ENCODE measurements at places on chromosomes 4 and X. TPM values are rescaled to one million over a fixed set of nuclear protein-coding genes. Genes with fewer than 3 reads are reported as not detected.
A peak's percentile ranks its signal among the peaks of the same experiment; 100 is the strongest.

- H3K4me1 ChIP-seq, result no peaks in the 10 kb centered on the region
- H3K27ac ChIP-seq, result no peak overlapping the region
- no peak overlapping the region for H3K4me3 ChIP-seq
- no peak for DNase-seq
Measured at GRCh38 chr4:139576219-139576618, 20.2 kb upstream of the SETD7 start.

GRCh38 chrX:42797651-42798269 lies 19.8 kb upstream of the PPP1R2C start:
- no peaks in the 10 kb centered on the region for H3K27me3 ChIP-seq
- DNase-seq, result no peak
- no peak overlapping the region for H3K27ac ChIP-seq
- H3K4me1 ChIP-seq, result no peaks in the 10 kb centered on the region

GRCh38 chr4:140253556-140254027 lies 99.6 kb upstream of the MAML3 start:
- peaks cover 18% of the 10 kb centered on the region for H3K4me1 ChIP-seq
- H3K27ac ChIP-seq, result peak overlapping the region; percentile 92
- peak overlapping the region; percentile 85 for H3K4me3 ChIP-seq
- no peaks in the 10 kb centered on the region for H3K36me3 ChIP-seq
- no peaks in the 10 kb centered on the region for H3K27me3 ChIP-seq

DNA sequence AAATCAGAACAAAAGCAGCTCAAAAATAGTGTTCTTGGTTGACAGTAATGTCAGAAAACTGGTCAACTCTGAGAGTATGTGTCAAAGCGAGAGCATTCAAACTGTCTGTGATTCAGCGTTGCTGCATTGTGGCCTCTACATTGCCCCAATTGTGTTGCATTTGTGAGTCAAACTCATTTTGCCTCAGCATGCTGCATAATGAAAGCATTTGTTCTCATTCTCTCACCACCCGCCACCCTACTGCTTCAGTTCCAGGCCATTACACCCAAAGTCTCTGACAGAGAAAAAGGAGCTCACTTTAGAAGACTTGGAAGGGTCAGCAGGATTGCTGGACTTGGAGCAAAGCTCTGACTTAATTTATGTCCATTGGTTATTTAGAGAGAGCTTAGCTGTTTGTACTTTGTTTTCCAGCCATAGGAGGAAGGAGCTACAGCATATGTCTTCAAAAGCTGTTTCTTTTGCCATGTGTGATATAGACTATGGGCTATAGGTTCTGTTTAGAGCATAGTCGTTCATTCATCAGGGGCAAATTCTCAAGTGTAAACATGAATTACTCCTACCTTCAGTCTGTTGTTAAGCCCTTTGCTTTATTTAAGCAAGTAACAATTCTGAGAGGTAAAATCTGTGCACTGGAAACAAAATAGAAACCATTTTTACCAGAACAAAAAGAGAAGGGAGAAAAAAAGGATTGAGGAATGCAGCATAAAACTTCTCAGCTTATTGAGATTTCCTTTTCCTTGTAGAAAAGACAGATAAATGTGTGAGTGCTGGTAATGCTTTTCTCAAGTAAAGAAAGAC lies 153.4 kb upstream of the ANK2 start:
- no peaks in the 10 kb centered on the region for H3K4me1 ChIP-seq
- H3K27me3 ChIP-seq, result no peaks in the 10 kb centered on the region
- no peak overlapping the region for H3K4me3 ChIP-seq
- DNase-seq, result no peak

- H3K36me3 ChIP-seq, result no peaks in the 10 kb centered on the region
- H3K27me3 ChIP-seq, result no peaks in the 10 kb centered on the region
- H3K27ac ChIP-seq, result peak overlapping the region; percentile 76
- DNase-seq, result peak; percentile 85
- H3K4me3 ChIP-seq, result peak overlapping the region; percentile 82
Measured at GRCh38 chr4:98657531-98658286, 702 bp downstream of the TSPAN5 start.

DNA sequence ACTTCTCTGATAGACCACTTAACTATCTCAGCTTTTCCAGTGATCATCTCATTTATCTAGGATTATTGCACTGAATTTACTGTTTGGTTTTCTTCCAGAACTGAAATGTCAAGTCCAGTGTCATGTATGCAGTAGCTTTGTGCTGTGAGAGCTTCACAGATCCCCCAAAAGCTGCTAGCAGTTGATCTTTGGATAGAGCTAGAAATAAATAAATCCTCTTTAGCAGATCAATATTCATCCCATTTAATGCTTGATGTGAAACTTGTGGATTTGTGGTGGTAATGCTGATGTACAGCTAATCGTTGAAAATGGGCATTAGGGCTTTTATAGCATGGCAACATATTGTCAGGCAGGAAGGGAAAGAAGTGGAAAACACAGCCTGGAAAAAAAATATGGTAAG lies 509.6 kb upstream of the FAM241A start:
- no peak overlapping the region for H3K27ac ChIP-seq
- H3K4me1 ChIP-seq, result no peaks in the 10 kb centered on the region
- H3K4me3 ChIP-seq, result no peak overlapping the region
- DNase-seq, result no peak
- H3K27me3 ChIP-seq, result no peaks in the 10 kb centered on the region
- no peaks in the 10 kb centered on the region for H3K36me3 ChIP-seq

- DNase-seq, result no peak
- H3K4me3 ChIP-seq, result no peak overlapping the region
- H3K4me1 ChIP-seq, result no peaks in the 10 kb centered on the region
- H3K27ac ChIP-seq, result no peak overlapping the region
- H3K27me3 ChIP-seq, result no peaks in the 10 kb centered on the region
Measured at GRCh38 chr4:87232216-87232615, 11.8 kb upstream of the KLHL8 start.

ZC4H2 gene
- total RNA-seq, result 3.1 TPM

PDCL2 gene
- 28.6 TPM for total RNA-seq

TGIF2LX gene
- 12.8 TPM for total RNA-seq

Measured in testis (tissue), 5 donors.